Activated CD8-positive, alpha-beta T cell treated with anti-CD3 and anti-CD28 coated beads, Interleukin-2, amount 10 ng/mL, durations not matched to agents 7 days and 5 days (primary cell): ENCODE measurements at places on chromosomes 6 and 20. TPM values are rescaled to one million over a fixed set of nuclear protein-coding genes. Genes with fewer than 3 reads are reported as not detected.

Gene DZANK1
- total RNA-seq: 1.4 TPM

Gene TPD52L1
- total RNA-seq: not detected

Gene RIPPLY2
- total RNA-seq: not detected

Gene EPB41L1
- total RNA-seq: not detected

Gene COL12A1
- total RNA-seq: not detected

Gene PKHD1
- total RNA-seq: not detected

Gene MMP24
- total RNA-seq: not detected

Gene TRERF1
- total RNA-seq: 11.8 TPM

- peak; percentile 30 for DNase-seq
Measured at GRCh38 chr6:28980137-28980851, 24.8 kb downstream of the ZNF311 start.

- no peak for DNase-seq
Measured at GRCh38 chr6:114010540-114010939, 39.6 kb upstream of the HDAC2 start.

- no peak for DNase-seq
Measured at GRCh38 chr6:1412901-1413300, 23.5 kb downstream of the FOXF2 start.

- DNase-seq: no peak
Measured at GRCh38 chr20:50904067-50904570, 27.1 kb downstream of the ADNP start.

DNA sequence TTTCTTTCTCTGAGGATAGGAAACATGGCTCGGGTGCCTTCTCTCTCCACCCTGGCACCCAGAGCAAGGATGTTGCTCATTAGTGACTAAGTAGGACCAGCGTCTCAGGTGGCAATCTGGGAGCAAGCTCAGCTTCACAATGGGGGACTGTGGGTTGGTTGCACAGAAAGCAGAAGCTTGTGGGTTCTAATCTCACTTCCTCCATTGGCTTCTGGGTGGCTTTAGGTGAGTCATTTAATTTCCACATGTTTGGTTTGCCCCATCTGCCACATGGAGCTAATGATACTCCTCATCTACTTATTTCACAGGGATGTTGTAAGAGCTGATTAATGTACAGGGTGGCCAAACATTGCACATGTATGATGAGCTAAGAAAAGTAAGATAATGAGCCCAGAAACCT, 54.8 kb upstream of the AKIRIN2 start:
- peak; percentile 53 for DNase-seq

DNA sequence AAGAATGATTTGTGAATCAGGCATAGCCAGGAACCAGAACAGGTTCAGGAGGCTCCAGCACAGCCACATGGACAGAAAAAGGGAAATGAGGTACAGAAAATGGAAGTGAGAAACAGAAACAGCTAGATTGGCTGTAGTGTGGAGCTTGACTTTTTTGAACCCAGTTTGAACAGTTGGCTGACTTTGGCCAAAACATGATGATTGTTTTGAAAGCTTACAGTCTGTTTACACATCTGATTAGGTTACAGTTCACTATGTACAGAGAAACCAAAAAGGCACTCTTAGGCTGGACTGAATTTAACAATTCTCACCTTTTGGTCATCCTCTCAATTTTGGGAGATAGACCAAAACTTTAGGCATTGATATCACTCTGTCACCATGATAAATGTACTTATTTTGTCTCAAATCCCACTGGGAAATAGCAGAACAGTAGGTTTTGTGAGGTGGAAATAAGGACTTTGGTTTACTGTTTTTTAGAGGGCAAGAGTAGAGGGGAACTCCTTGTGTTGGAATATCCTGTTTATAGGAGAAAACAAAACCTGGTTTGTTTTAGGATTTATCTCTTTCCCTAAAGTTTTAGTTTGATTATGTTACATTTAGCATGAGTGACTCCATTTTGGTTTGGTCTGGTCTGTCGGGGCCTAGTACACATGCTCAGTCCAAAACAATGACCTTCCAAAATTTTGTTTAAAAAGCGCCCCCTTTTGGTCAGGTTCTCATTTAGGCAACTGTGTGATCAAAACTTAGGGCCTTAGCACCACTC, 123.1 kb downstream of the OLIG3 start:
- no peak for DNase-seq

DNA sequence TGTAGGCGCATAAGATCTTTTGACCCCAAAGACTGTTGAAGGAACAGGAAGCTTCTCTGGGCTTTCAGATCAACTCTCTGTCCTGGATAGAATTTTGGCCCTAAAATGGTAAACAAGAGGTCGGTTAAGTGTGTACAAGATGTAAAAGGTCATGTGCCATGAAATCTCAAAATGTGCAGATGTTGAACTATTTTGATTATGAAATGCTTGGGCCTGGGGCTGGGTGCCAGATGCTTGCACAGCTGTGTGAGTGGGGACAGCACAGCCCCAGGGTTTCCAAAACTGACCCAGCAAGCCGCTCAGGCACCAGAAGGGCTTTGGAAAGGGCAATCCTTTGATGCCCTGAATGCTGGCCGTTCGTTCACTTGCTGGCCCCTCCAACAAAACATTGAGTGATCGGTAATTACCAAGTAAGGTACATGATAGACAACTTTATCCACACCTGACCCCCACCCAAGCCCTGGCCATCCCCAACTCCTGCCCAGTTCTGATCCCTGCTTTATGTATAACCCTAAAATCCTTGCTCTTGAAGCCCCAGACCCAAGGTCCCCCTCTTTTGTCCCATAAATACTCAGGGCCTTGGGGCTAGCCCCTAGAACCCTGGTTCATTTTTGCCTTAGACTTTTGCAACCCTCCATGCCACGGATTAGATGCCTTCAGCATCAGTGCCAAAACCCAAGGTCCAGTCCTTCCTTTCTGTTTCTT, 1.9 kb downstream of the TMEM239 start:
- no peak for DNase-seq

- peak; percentile 84 for DNase-seq
Measured at GRCh38 chr6:26156850-26157250, 69.6 kb downstream of the HFE start.

DNA sequence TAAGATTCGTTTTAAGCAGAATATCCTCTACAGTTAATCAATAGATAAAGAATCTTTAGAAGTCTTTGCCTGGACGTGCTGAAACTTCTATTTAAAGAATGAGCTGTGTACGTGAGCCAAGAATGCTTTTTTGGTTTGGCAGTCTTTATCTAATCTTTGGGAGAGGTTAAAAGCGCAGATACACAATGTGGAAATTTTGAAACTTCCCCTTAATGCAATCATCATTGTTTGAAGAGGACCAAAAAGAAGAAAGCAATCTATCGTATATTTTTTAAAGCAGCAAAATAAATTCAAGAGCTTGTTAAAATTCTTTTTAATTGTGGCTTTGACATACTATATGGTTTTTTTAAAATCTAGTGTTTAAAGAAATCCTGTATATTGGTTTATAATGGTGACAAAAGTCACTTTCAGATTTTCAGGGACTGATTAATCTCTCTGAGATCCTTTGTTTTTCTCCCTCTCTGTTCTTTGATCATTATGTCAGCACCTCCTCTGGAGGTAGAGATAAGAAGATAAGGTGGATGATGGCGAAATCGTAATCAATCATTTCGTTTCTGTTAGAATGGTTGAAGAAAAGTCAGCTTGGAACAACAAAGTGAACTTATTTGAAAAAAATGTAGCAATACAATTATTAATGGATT, 92.1 kb upstream of the FAM184A start:
- DNase-seq: no peak

DNA sequence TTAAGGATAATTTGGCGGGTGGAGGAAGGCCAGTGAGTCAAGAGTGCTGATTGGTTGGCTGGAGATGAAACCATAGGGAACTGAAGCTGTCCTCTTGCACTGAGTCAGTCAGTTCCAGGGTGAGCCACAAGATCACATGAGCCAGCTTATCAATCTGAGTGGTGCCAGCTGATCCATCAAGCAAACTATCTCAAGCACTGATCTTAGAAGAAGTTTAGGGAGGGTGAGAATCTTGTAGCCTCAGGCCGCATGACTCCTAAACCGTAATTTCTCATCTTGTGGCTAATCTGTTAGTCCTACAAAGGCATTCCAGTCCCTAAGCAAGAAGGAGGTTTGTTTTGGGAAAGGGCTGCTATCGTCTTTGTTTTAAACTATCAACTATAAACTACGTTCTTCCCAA, 954.3 kb downstream of the KIF16B start:
- no peak for DNase-seq

GRCh38 chr6:162242915-162243314, 484.7 kb downstream of the PRKN start:
- no peak for DNase-seq

DNA sequence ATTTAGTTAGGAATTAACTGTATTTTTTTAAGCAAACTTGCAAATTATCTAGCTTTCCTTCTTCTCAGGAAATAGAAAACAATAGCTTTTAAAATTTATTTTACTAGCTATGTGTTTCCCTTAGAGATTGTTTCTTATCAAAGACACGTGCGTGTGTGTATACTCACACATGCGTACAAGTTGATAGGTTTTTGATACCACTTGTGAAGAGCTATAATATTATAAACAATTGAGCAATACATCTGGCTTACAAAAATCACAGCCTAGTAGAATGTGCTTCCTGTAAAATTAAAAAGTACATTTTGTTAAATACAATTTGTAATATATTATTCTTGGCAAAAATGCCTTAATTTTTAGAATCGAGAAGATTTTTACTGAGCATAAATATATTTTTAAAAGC, 33.9 kb downstream of the COL12A1 start:
- no peak for DNase-seq

- DNase-seq: no peak
Measured at GRCh38 chr6:41684311-41685180, 46.3 kb downstream of the MDFI start.

GRCh38 chr20:19275630-19276071, 63.2 kb downstream of the SLC24A3 start:
- no peak for DNase-seq

DNA sequence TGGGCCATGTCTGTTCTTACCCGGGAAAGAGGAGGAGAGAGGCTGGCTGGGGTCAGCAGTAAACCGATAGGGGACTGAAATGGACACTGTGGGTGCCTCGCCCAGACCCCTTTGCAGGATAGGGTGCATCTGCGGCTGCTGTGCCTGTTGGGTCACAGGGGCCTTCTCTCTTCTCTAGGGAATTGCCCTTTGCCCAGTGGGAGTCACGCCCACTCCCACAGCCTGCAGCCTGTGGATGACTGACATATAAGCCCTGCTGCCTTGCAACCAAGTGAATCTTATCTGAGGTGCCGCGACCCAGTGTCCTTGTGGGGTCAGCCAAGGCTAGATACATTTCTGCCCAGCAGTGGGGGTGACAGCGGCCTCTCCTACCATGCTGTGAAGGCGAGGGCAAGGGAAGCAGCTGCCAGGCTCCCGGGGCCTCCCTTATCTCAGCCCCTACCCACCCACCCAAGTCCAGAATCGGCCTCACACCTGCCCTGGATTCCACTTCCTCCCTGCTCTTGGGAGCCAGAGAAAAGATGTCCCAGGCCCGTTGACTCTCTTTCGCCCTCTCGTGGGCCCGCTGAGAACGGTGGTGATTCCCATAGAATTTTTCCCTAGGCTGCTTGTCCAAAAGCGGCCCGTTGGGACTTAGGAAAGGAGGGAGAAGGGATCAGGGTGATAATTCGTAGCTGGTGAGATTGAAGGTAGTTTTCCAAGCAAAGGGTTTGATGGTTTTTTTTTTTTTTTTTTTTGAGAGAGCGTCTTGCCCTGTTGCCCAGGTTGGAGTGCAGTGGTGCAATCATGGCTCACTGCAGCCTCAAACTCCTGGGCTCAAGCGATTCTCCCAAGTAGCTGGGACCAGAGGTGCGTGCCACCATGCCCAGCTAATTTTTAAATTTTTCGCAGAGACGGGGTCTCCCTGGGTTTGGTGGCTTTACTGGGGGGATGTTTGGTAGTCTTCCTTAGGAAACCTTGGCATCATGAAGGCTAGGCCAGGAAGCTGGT, 76.4 kb upstream of the RNF24 start:
- peak; percentile 46 for DNase-seq

DNA sequence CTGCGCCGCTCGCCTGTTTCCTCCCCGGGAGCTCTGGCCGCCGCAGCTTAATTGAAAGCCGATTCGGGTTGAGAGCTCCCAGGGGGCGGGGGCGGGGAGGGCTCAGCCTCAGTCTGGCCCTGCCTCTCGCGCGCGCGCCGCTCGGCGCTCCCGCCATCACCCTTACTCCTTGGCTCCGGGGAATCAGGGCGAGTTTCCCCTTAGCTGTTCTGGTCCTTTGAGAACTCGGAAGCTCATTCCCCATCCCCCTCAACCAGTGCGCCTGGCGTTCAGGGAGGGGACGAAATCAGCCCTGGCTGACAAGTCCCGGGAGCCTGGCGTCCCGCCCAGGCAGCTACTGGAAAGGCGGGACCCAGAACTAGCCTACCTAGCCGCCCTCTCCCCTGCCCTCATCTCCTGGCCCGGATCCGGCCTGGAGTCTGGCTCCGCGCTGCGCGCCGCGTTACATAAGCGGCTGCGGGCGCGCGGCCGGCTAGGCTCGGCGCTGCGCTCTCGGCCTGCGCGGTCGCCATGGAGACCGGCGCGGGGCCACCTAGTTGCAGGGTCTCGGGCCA, 2.8 kb downstream of the SLC12A5 start:
- DNase-seq: no peak

GRCh38 chr6:108825326-108825725, 22.9 kb upstream of the ARMC2 start:
- no peak for DNase-seq

DNA sequence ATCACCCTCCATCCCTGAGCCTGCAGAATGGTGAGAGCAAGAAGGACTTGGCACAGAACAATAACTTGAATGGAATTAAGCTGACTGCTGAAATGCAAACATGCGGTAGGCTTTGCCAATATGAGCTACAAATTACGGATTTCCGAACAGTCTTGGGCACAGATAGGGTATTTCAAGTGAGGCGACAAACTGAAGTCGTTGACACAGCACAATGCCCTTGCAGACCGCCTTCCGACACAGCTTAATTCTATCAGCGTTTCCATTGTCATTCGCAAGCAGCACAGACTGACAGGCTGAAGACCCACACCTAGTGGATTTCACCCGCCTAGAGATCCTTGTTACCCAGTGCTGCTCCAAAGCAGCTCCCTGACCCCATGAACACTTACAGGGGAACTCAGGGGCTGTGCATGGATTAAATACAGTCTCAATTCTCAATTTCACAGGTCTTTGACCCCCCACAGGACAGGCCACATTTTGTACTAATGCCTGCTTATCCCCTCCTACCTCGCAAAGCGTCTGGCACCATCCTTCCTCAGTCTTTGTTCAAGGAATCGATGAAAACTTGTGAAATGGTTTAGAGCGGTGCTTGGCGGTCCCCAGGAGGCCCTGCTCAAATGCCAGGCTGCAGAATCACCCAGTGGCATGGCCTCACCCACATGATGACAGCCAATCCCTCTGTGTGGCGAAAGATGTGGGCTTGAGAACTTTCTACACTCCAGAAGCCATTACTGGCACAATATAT, 34.6 kb downstream of the RAMACL start:
- DNase-seq: no peak

- no peak for DNase-seq
Measured at GRCh38 chr20:671252-672030, 4.2 kb downstream of the SCRT2 start.

GRCh38 chr6:25560865-25561264, 91.2 kb upstream of the SCGN start:
- no peak for DNase-seq

- DNase-seq: no peak
Measured at GRCh38 chr20:20435453-20435852, 67.5 kb downstream of the INSM1 start.
